Activated effector memory CD4-positive, alpha-beta T cell treated with Interleukin-2 at 50 U/mL for 16 hours (primary cell): ENCODE measurements at places on chromosomes 1 and 21.

DNA sequence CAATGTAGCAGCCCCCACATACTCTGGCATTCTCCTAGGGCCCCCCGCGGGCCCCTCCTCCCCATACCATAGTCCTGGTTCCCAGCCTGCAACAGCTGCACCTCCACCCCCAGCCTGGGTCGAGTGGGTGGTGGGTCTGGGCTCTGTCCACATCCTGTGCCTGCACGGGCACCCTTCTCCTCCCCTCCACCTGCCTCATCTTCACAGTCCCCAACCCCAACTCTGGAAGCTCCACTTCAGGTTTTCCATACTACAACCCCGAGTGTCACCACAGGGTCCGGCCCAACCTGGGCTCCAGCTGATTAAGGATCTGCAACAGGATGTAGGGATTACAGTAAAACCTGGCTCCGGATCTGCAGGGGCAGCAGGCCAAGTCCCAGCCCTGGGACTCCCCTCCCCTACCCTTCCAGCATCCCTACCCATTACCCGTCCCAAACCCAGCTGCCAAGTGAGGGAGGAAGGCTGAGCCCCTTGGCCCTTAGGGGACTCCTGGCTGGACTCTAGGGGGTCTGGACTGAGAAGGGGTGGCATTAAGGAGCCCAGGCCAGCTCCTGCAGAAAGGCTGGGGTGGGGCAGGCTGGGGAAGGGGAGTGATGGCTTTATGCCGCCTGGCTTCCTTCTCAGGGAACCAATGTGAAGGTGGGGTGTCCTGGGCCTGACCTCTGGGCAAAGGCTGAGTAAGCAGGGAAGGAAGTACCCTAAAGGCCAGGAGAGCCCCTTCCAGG, 116.8 kb downstream of the CASZ1 start:
- DNase-seq: no peak

DNA sequence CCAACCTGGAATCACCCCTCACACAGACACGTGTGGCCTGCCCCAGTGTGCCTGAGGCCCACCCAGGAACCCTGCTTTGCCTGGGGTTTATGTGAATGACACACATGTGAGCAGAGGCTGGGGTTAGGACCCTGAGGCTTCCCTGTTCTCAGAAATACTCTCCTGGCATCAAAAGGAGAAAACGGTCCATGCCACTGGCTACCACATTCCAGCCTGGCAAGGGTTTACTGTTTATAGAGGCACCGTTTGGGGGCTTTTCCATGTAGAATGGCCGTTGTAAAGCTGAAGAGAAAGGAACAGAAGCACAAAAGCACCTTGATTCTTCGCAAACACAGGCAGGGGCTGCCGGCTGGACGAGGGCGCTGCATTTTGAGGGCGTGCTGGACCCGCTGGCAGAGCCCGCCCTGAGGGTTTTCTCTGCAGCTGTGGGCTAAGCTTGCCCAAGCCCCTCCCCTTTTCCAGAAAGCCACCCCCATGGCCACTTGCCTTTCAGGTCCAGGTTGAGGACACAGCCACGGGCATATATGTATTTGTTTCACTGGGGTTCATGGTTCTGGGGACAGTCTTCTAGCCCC, 13.0 kb downstream of the TFF3 start:
- no peak for DNase-seq

- DNase-seq: no peak
These were observed 59.0 kb downstream of the IRF2BP2 start for GRCh38 chr1:234551032-234551378.

GRCh38 chr1:214332946-214333798, 52.2 kb downstream of the SMYD2 start:
- DNase-seq: no peak

DNA sequence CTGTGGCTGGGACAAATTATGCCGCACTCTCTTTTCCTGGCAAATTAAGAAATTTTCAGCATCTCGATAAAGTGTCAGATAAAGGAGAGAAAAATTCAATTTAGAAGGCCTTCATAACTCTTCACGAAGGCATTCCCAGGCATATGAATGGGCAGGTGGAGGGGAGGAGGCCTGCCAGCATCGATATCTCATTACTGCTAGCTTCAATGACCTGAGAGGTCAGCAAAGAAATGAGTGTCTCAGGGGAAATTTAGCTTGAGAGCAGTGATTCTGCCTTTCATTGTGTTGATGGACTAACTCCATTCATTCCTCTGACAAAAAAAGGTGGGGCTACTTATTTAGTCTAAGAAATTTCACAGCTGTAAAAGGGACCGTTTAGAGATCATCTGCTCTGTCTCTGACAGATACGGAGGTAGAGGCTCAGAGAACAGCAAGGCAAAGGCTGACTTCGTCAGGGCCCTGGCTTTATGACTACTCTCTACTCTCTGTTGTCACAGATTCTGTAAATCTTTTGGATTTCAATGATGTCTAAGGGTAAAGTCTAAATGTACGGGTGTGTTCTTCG, 212.0 kb upstream of the BEND5 start:
- DNase-seq: no peak

- DNase-seq: no peak
These were observed 34.7 kb upstream of the SELENON start for GRCh38 chr1:25765136-25765922.

DNA sequence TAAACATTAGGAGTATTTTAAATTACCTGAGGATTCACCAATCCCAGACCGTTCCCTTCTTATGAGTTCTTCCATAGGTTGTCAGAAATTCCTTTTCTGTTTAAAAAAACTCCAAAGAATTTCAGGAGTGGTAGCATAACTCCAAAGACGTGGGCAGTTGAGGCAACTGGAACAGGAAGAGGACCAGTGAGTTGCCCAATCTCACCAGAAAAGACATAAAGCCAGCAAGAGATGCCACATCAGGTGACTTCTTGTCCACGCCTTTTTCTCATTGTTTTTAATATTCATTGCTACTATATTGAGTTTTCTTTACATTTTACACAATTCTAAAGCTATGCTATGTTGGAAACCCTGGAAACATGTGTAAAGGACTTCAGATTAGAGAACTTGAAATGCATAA, 88.1 kb upstream of the JAK1 start:
- no peak for DNase-seq

DNA sequence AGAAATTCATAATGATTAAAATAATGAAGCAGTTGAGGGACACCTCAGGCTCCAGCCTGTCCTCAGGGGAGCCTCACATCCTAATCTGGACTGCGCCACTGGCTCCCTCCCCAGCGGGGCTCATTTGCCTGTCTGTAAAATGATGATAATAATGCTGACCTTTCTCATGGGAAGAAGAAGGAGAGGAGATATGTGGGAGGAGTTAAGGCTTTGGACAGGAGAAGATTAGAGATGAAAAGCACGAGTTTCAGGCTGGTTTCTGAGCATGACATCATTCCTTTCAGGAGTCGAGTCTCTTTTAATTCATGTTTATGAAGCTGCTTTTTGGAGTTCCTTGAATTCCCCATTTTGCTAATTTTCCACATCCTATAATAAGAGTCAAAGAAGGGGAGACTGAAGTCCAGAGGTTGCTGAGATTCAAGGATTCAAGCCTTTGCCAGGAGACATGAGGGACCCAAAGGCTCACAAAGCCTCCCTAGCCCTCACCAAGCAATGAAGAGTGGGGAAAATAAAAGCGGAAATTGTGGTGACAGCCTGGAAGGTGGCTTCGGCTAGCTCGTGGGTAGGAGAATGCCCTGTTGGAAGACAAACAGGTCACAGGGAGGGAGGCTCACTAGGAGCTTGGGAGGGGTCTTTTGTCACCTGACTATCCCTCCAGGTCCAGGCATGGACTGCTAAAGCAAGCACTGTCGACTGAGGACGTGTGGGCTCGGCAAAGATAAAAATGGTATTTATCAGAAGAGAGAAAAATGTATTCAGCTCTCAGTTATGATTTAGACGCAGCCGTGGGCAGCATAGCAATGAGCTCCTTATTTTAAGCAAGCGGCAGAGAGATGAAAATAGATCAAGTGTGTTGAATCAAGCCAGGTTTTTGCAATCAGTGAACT, 27.5 kb upstream of the STMN1 start:
- no peak for DNase-seq
